ENCODE measurements at places on chromosomes 16 and 17. TPM values are rescaled to one million over a fixed set of nuclear protein-coding genes. Genes with fewer than 3 reads are reported as not detected.

The OTOP3 gene
- polyA plus RNA-seq, result not detected

The TBC1D3K gene
- polyA plus RNA-seq, result not detected

The DNAI2 gene
- polyA plus RNA-seq, result not detected

The CFAP119 gene
- polyA plus RNA-seq, result 28.4 TPM

GRCh38 chr16:27879601-27880247 is 183.8 kb downstream of the GSG1L start:
- peak; percentile 75 for DNase-seq
- H3K36me3 ChIP-seq, result no peaks in the 10 kb centered on the region
- H3K4me1 ChIP-seq, result peaks cover 14% of the 10 kb centered on the region
- no peak overlapping the region for H3K4me3 ChIP-seq

DNA sequence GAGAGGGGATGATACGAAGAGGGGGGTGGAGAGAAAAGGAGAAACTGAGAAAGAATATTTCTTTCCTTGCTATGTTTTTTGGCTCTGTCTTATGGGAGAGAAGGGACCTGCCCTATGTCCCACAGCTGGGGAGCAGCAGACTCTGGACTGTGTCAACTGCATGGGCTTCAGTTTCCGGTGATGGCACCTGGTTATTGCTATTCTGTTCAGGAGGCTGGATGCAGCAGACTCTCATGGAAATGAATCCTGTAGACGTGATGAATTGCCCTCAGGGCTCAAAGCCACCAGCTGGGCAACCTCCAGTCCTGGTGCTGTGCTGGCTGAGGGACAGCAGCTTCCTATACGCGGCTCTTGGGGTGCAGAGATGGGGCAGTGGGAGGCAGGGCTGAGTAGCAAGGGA is 121.2 kb downstream of the HAPSTR1 start:
- H3K36me3 ChIP-seq, result no peaks in the 10 kb centered on the region
- H3K4me1 ChIP-seq, result peaks cover 16% of the 10 kb centered on the region
- H3K4me3 ChIP-seq, result no peak overlapping the region

DNA sequence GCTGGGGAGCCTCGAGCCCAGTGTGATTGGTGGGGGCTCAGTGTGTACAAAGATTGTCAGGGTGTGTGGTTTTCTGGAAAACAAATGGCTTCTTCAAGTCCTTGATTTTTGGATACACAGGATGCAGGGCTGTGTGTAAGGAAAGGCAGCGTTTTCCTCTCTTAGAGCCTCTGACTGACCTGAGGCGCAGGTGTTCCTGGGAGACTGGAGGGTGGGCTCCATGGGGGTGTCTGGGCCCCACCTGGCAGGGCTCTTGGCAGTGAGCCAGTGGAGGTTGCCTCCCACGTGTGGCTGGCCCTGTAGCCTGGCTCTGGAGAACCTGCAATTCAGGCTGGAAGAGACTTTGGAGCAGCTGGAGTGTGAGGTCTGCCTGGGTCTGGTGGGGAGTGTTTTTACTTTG is 5.0 kb downstream of the FOXK2 start:
- H3K27me3 ChIP-seq, result no peaks in the 10 kb centered on the region
- H3K4me3 ChIP-seq, result no peak overlapping the region
- H3K27ac ChIP-seq, result peak overlapping the region; percentile 34
- H3K4me1 ChIP-seq, result peaks cover 19% of the 10 kb centered on the region
- H3K36me3 ChIP-seq, result no peaks in the 10 kb centered on the region

- H3K4me3 ChIP-seq, result peak overlapping the region; percentile 42
- DNase-seq, result peak; percentile 83
- H3K4me1 ChIP-seq, result no peaks in the 10 kb centered on the region
- H3K36me3 ChIP-seq, result no peaks in the 10 kb centered on the region
- no peak overlapping the region for H3K27ac ChIP-seq
- peaks cover 100% of the 10 kb centered on the region for H3K27me3 ChIP-seq
Measured at GRCh38 chr17:48724251-48725003, 1.4 kb downstream of the PRAC2 start.

DNA sequence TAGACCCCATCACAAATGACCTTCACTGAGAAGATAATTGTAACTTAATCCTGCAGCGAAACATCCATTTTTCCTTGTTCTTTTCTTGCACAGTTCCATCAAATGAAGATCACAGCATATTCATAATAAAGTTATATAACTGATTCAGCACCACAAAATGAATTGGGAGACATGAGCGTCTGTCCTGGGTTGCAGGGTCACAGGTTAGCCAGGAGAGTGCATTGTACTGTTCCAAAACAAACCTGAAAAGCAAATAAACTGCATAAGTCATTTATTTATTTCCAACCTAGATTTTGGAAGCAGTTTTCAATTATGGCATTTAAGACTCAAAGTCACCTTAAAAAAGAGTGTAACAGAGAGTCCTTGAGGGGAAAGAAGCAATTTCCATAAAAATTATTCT is 18.6 kb upstream of the INTS2 start:
- no peak overlapping the region for H3K4me3 ChIP-seq
- peaks cover 94% of the 10 kb centered on the region for H3K36me3 ChIP-seq
- no peaks in the 10 kb centered on the region for H3K4me1 ChIP-seq
- H3K27ac ChIP-seq, result no peak overlapping the region
- H3K27me3 ChIP-seq, result no peaks in the 10 kb centered on the region
- DNase-seq, result no peak

DNA sequence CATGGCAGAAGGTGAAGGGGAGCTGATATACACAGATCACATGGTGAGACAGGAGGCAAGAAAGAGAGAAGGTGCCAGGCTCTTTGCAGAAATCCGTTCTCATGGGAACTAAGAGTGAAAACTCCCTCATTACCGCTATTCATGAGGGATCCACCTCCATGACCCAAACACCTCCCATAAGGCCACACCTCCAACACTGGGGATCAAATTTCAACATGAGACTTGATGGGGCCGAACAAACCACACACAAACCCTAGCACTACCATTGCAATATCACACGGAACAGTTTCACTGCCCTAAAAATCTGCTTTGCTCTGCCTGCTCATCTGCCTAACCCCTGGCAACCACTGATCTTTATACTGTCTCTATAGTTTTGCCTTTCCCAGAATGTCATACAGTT is 34.8 kb downstream of the C17orf67 start:
- no peaks in the 10 kb centered on the region for H3K27me3 ChIP-seq
- DNase-seq, result no peak
- H3K27ac ChIP-seq, result no peak overlapping the region
- H3K4me3 ChIP-seq, result no peak overlapping the region
- H3K36me3 ChIP-seq, result no peaks in the 10 kb centered on the region

DNA sequence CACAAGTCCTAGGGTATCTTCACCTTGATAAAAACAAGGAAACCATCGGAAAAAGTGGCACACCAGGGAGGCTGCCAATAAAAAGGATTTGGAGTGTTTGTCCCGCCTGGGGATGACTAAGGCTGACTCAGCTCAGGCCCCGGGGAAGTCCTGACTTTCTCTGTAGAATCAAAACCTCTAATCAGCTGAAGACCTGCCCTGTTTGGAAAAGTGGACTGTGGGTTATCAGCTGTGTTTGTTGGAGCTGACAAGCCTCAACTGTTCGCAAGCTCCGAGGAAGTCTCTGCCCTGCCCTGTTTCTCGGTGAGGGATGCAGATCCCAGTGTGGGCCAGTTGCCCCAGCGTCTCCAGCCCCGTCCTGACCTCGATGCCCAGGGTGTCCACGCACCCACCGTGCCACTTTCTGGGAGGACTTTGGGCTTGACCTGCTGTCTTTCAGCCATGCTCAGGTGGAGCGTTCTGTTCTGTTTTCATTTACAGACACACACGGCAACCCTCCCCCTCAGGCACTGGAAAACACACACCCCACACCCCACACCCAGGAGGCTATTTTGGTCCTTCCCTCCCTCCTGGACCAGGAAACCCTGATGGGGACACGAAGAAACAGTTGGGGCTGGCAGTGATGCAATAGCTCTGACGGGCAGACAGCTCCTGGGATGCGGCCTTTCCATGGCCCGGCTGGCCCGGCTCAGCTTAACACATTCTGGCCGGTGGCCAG is 27.6 kb upstream of the PITPNA start:
- no peaks in the 10 kb centered on the region for H3K4me1 ChIP-seq
- H3K4me3 ChIP-seq, result no peak overlapping the region
- H3K36me3 ChIP-seq, result no peaks in the 10 kb centered on the region
- H3K27me3 ChIP-seq, result no peaks in the 10 kb centered on the region

- H3K4me3 ChIP-seq, result no peak overlapping the region
- no peak for DNase-seq
- no peak overlapping the region for H3K27ac ChIP-seq
Measured at GRCh38 chr16:81451753-81452680, 7.4 kb downstream of the CMIP start.

DNA sequence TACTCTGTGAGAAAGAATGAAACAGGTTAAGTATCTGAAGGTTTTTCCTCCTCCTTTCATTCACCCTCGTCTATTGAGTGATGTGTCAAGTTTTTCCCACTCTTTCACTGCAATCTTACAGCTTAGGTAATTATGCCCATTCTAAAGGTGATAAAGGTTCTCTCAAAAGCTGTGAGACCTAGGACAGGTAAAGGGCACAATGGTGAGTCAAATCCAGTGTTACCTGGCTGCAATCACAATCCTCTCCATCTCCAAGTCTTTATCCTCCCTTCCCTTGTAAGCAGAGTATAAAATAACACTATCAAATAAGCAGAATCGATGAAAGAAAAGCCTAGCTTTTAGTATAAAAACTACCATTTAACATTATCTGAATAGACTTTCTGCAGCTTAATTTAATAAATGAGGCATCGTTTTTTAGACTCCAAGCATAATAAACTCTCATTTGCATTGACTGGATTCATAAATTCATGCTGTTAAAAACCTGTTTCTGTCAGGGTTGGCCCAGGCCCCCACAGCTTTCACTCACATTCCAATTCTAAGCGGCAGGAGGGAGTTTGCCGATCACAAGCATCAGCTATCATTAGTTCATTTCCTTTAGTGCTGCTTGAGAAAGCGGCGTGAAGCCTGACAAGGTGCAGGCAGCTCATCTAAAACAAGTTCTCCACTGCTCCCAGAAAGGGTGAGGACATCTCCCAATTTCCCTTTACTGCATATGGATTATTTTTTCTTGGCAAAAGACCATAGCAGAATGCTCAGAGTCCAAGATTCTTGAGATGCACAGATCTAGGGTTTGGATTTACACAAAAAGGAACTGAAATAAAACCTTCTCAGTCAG is 67.8 kb downstream of the CDH8 start:
- H3K4me1 ChIP-seq, result no peaks in the 10 kb centered on the region
- H3K4me3 ChIP-seq, result no peak overlapping the region
- no peaks in the 10 kb centered on the region for H3K27me3 ChIP-seq
- H3K27ac ChIP-seq, result no peak overlapping the region

- no peak overlapping the region for H3K27ac ChIP-seq
- DNase-seq, result peak; percentile 52
- no peaks in the 10 kb centered on the region for H3K36me3 ChIP-seq
- H3K4me3 ChIP-seq, result peak overlapping the region; percentile 58
- peaks cover 67% of the 10 kb centered on the region for H3K27me3 ChIP-seq
- H3K4me1 ChIP-seq, result peaks cover 15% of the 10 kb centered on the region
Measured at GRCh38 chr17:41733348-41734138, 900 bp downstream of the HAP1 start.

GRCh38 chr16:67199808-67200198 is 872 bp downstream of the ELMO3 start:
- H3K27me3 ChIP-seq, result no peaks in the 10 kb centered on the region
- peaks cover under 1% of the 10 kb centered on the region for H3K4me1 ChIP-seq
- H3K4me3 ChIP-seq, result no peak overlapping the region
- peaks cover 79% of the 10 kb centered on the region for H3K36me3 ChIP-seq

DNA sequence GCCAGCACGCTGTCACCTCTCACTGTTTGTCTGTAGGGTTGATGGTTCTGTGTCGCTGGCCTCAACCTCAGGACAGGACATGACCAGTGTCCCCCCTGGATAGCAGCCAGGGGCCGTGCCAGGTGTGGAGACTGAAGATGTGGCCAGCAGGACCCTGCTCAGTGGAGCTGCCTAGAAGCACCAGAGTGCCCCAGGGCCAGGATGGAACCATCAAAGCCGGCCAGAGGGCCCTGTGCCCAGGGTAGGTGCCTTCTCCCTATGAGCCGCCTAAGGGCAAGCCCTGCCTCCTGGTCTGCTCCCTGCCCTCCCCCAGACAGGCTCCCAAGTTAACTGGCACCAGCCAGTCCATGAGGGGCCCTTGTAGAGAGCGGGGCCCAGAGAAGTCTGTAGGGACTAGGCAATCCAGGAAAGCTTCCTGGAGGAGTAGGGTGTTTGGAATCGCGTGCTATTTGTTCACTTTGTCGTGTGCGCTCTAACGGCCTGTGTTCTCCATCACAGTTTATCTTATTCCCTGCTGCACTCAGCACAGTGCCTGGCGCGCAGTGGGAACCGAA is 546 bp upstream of the NDUFB10 start:
- H3K4me3 ChIP-seq, result peak overlapping the region; percentile 86
- H3K36me3 ChIP-seq, result peaks cover 18% of the 10 kb centered on the region
- no peaks in the 10 kb centered on the region for H3K27me3 ChIP-seq
- DNase-seq, result no peak
- H3K4me1 ChIP-seq, result no peaks in the 10 kb centered on the region

DNA sequence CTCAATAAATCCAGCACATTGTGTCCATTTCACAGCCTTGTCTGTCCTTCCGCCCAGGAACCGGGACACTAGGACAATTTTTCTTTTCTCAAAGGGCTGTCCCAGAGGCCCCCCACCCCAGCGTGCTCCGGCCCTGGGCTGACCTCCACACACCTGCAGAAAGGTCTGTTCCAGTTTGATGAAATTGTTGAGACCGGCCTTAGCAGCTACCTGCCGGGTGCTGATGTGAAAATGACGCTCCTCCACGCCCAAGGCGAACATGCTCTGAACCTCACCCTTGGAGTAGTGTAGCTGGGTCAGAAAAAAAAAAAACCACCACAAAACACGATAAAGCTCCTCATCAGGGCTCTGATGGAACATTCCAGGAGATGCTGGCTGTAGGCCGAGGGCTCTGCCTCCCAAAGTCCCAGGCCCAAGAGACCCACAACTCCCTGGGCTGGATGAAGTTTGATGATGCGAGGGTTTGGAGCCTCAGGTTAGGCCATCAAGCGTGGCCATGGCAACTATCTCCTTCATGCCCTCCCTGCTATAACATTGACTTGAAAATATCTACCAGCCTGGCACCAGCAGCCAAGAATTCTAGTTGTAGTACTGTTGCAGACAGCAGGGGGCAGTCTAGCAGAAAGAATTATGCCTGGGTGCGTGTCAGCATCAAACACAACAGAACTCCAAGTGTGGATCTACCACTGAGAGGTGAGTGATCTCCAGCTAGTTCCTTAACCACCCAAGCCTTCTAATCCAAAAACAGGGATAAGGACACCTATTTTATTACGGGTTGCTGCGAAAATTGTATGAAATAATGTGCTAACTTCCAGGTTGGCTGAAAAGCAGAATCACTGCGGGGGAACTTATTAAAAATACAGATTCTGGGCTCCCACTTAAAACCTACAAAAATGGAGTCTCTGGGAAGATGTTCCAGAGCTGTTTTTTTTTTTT is 62.1 kb downstream of the RMI2 start:
- no peaks in the 10 kb centered on the region for H3K36me3 ChIP-seq
- peaks cover 36% of the 10 kb centered on the region for H3K4me1 ChIP-seq
- no peak overlapping the region for H3K4me3 ChIP-seq
- peak; percentile 75 for DNase-seq

DNA sequence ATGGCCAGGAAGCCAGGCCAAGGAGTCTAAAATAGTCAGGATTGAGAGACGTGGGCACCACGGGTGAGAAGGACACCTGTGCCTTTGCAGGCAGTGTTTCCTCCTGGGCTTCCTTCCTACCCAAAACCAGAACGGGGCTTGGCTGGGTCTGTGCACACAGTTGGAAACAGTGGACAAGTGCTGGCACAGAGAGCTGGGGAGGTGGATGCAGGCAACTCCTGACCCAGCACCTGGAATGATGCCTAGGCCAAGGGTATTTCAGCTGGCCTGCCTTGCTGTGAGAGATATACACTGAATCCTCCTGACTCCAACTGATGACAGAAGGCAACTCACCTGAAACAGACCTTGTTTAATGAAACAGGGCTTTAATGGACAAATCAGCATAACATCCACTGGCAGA is 186.2 kb downstream of the SLC39A11 start:
- H3K27ac ChIP-seq, result no peak overlapping the region
- no peaks in the 10 kb centered on the region for H3K27me3 ChIP-seq
- no peaks in the 10 kb centered on the region for H3K36me3 ChIP-seq
